ENCODE measurements at places on chromosomes 12 and 14.

GRCh38 chr12:27772328-27773049 is 7.5 kb upstream of the KLHL42 start:
- H3K4me3 ChIP-seq = no peak overlapping the region
- H3K27me3 ChIP-seq = no peaks in the 10 kb centered on the region
- DNase-seq = no peak
- H3K27ac ChIP-seq = no peak overlapping the region
- H3K4me1 ChIP-seq = no peaks in the 10 kb centered on the region
- H3K36me3 ChIP-seq = no peaks in the 10 kb centered on the region

DNA sequence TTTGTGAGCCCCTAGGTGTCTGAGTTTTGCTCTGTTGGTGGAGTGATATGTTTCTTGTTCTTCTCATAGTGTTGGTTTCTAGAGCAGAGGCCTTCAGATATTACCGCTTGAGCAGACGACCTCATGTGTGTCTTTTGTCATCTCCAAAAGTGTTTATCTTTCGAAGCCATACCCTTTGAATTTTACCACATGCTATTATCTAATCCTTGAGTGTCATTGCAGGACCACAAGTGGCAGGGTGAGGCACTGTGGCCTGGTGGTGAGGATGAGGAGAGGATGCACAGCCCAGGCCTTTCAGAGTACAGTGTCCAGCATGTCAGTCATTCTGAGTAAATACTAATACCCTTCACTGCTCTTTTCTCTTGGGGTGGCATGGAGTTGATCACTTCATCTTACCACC is 57.2 kb upstream of the CISTR start:
- no peaks in the 10 kb centered on the region for H3K27me3 ChIP-seq
- no peak for DNase-seq
- H3K4me1 ChIP-seq = no peaks in the 10 kb centered on the region
- H3K36me3 ChIP-seq = no peaks in the 10 kb centered on the region
- no peak overlapping the region for H3K27ac ChIP-seq

DNA sequence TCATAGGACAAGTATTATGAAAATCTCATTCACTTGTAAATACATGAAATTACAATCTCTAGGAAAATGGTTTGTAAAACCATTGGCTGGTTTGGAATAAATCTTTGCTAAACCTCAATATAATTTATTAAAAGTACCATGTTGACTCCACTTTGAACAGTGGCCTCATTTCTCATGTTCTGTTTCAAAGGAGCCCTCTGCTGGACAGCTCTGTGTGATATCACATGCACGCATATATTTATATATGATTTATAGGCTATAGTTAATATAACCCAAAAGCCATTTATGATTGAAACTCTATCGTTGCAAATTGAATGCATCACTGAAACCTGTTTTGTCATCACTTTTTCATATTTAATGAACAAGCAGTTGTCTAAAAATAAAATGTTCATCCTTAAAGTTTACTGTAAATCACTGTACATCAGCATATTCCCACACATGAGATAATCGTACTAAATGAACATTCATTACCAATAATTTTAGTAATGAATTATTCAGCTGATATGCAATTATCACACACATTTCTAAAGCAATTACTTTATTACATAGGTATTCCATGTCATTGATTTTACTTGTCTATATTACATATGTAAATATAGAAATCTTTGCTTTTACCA is 493.8 kb downstream of the NPAS3 start:
- no peak overlapping the region for H3K4me3 ChIP-seq
- no peak for DNase-seq
- no peak overlapping the region for H3K27ac ChIP-seq
- no peaks in the 10 kb centered on the region for H3K27me3 ChIP-seq
- no peaks in the 10 kb centered on the region for H3K36me3 ChIP-seq

DNA sequence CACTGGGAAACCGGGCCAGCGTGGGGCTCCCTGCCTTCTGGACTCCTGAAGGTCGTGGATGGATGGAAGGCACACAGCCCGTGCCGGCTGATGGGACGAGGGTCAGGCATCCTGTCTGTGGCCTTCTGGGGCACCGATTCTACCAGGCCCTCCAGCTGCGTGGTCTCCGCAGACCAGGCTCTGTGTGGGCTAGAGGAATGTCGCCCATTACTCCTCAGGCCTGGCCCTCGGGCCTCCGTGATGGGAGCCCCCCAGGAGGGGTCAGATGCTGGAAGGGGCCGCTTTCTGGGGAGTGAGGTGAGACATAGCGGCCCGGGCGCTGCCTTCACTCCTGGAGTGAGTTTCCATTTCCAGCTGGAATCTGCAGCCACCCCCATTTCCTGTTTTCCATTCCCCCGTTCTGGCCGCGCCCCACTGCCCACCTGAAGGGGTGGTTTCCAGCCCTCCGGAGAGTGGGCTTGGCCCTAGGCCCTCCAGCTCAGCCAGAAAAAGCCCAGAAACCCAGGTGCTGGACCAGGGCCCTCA is 26.9 kb downstream of the HIP1R start:
- DNase-seq = no peak
- no peak overlapping the region for H3K4me3 ChIP-seq
- no peaks in the 10 kb centered on the region for H3K4me1 ChIP-seq
- H3K27ac ChIP-seq = no peak overlapping the region
- no peaks in the 10 kb centered on the region for H3K36me3 ChIP-seq

- no peaks in the 10 kb centered on the region for H3K36me3 ChIP-seq
- H3K4me3 ChIP-seq = no peak overlapping the region
- peak; percentile 81 for DNase-seq
Observed at GRCh38 chr12:31736472-31736871, 7.7 kb upstream of the AMN1 start.

All from naive thymus-derived CD4-positive, alpha-beta T cell (primary cell).